SIG-M5 (cell line): ENCODE measurements at places on chromosomes 16 and 17.

- DNase-seq = no peak
These were observed 10.0 kb upstream of the ZNF23 start for GRCh38 chr16:71472051-71472450.

GRCh38 chr17:78329263-78330059 lies 30.4 kb downstream of the SOCS3 start:
- no peak for DNase-seq

GRCh38 chr17:27760069-27760885 lies 40.1 kb downstream of the NOS2 start:
- no peak for DNase-seq

DNA sequence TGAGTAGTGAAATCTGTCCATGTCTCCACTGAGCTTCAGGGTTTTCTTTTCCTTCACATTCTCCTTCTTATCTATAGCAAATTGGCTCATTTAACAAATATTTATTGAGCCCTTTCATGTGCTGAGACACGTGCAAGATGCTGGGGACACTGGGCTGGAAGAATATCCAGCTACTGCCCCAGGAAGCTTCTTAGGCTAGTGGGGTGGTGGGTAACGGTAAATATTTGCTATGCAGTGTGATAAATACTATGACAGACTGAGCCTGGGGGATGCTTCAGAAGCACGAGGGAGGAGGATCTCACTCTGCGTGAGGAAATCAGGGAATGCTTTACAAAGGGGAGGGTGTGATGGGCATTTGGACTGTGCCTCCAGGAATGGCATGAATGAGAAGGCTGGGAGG lies 524.1 kb downstream of the GRIN2A start:
- DNase-seq = no peak

- no peak for DNase-seq
These were observed 75.8 kb upstream of the CBX4 start for GRCh38 chr17:79914813-79915740.

GRCh38 chr17:8412089-8412488 lies 14.5 kb upstream of the RNF222 start:
- DNase-seq = no peak

DNA sequence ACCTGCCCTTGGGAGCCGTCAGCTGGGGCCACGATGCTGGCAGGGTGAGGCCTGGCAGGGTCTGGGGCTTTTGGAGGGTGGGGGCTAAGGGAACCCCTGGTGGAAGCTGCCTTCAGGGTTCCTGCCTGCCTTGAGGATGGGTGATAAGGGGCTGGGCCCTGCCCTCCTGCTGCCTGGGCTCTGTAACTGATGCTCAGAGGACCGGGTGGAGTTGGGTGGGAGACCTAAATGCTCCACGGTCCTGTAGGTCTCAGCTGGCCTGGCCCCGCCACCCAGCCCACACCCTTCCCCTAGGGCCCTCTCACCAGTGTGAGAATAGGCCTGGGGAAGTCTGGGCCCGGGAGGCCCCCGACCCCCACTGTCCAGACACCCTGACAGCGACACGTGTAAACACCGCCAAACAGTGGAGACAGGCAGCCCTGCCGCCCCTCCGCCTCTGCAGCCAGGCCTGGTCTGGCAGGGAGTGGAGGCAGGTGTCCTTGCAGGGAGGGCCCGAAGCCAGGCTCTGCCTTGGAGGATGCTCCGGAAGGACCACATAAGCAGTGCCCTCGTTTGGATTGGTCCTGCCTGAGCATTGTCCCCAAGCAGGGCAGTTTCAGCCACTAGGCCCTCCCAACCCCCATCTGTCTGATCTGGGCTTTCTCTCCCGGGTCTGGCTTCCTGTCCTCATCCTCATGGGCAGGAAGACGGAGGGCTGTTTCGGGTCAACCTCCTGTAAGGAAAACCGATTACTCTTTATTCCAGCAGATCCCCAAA lies 6.5 kb upstream of the BAHCC1 start:
- no peak for DNase-seq

GRCh38 chr17:17699491-17699890 lies 18.2 kb downstream of the RAI1 start:
- DNase-seq = no peak

- DNase-seq = no peak
These were observed 10.7 kb upstream of the USP10 start for GRCh38 chr16:84689111-84689510.

GRCh38 chr17:34624767-34625383 lies 45.5 kb downstream of the TMEM132E start:
- no peak for DNase-seq

GRCh38 chr16:79595931-79596450 lies 4.5 kb downstream of the MAF start:
- no peak for DNase-seq

DNA sequence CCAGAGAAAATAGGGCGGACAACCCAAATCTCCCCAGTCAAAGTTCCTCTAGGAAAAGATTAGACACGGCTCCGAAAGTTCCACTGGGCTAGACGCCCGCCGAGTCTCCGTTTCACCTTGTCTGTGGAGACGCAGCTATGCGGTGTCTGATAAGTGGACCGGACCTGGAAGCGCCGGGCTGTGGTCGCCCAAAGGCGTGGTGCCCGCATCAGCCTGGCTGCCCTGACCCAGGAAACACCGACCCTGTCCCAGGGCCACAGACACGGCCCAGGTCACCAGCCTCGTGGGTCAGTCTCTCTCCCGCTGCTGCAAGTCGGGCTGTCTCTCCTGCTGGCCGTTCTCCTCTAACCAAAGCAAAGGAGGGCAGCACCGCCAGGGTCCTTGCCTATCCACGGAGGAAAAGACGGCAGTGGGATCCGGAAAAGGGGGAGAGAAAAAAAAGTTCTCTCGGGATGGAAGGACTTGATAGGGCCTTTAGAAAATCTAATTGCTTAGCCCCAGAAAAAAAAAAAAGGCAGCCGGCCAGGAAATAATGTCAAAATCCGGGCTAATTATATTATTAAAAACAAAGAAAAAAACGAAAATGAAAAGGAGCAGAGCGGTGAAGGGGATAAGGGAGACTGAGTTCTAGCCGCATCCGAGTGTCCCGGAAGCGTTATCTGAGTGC lies 13.9 kb upstream of the FOXF1 start:
- DNase-seq = no peak

- DNase-seq = peak; percentile 90
These were observed 7.3 kb downstream of the MILR1 start for GRCh38 chr17:64455993-64456885.

- no peak for DNase-seq
These were observed 2.7 kb downstream of the RNF43 start for GRCh38 chr17:58414596-58414997.

- DNase-seq = no peak
These were observed 41.1 kb upstream of the CLEC18B start for GRCh38 chr16:74462361-74462760.

GRCh38 chr17:77456951-77457548 lies 316.3 kb downstream of the SEC14L1 start:
- no peak for DNase-seq

- DNase-seq = no peak
These were observed 18.6 kb downstream of the AP2B1 start for GRCh38 chr17:35605678-35606077.

- DNase-seq = no peak
These were observed 16.0 kb downstream of the RAB11FIP3 start for GRCh38 chr16:441447-441846.

- no peak for DNase-seq
These were observed 2.8 kb upstream of the MMP15 start for GRCh38 chr16:58022601-58023371.

- no peak for DNase-seq
These were observed 32.6 kb downstream of the ERN1 start for GRCh38 chr17:64097196-64097936.

DNA sequence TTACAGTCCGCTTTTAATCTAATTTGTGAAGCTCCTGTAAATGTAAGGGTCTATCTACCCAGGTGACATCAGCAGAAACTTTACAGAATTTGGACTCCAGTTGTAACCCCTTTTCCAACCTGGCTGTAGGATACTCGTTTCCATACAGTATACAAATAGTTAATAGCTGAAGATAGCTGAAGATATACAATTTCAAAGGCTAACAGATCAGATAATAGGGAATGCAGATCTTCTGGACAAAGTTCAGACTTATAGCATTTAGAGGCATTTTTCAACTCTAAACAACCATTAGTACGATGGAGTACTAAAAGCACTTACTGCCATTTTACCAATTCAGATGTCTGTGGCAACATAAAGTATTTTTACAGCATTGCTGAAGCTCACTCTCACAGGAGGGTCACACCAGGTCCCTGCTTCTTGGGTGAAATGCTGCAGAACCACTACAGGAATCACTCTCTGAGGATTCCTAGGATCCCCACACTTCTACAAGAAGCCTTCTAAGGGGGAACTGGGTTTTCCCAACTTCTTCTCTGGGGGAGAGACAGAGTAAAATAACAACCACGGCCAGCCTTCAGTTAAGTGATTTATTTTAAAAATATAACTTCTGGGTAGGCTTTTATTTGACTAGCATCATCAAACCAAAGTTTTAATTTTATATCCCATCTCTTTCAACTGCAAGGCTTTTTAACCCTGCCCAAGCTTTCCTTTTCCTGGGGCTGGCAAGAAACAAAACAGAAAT lies 2.9 kb downstream of the VEZF1 start:
- DNase-seq = no peak

DNA sequence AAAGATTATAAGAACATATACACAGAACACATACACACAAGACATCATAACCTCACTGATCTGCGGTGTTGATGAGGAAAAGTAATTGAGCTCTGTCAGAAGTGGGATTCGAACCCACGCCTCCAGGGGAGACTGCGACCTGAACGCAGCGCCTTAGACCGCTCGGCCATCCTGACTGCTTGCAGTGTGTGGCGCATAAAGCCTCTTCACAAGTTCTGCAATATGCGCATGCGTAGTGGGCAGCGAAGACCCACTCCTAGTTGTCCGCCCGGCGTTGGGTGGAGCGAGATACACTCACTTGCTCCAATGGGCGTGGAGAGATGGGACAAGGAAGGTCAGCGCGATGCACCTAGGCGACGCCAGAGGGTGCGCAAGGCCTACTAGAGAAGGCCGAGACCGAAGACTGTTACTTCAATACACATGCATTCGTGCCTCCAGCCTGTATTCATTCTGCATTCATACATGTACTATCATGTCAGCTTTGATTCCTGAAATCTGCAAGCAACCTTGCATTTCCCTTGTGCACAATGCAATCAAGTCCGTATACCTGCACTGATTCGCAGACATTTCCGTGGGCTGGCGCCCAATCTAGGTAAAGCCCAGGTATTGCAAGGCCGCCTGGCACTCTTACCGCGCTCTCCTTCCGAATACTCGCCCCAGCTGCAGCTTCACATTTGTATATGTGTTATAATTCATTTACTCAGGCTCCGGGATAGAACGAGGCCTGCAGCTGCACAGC lies 16.1 kb upstream of the PLLP start:
- peak; percentile 92 for DNase-seq
